ENCODE measurements at places on chromosomes 1 and 21. TPM values are rescaled to one million over a fixed set of nuclear protein-coding genes. Genes with fewer than 3 reads are reported as not detected.

DNA sequence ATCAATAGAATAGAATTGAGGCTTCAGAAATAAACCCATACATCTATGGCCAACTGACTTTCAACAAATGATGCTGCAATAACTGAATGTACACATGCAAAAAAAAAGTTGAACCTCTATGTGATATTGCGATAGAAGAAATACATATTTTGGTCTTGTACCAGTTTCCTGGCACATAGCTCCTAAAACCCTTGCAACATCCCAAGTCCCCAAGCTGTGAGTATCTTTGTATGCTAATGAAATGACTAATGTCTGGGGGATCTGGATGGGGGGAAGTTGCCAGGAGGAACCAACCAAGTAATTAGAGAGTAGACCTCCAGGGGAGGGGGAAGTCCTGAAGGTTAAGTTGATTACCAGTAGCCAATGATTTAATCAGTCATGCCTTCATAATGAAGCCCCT is 24.4 kb downstream of the BLZF1 start:
- no peak for DNase-seq

GRCh38 chr1:42264511-42265190 is 70.4 kb downstream of the FOXJ3 start:
- DNase-seq: no peak

TAF13 gene
- total RNA-seq: 17.5 TPM

PDC gene
- not detected for total RNA-seq

GRCh38 chr1:165369255-165369848 is 12.8 kb upstream of the LMX1A start:
- no peak for DNase-seq

DNA sequence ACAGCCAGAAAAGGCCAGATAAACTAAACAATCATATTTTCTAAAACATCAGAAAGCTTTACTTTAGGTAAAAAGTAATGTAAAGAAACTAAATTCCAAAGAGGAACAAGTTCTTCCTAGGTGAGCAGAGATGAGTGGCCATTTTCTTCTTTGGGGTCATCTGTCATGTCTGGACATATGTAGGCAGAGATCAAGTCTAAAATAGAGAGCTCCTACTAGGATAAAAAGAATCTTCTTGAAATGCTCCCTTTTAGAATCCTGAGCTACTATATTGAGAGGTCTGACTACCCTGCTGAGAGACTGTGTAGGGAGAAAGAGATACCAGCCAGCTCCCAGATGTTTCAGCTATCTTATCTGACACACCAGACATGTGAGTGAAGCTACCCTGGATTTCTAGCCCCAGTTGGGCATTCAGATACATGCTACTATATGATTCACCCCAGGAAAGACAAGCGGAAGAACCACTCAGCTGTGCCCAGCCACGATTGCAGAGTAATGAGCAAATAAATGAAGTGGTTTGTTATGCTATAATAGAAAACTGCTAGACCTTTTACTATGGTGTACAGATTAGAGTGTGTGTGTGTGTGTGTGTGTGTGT is 80.1 kb downstream of the TTLL7 start:
- no peak for DNase-seq

ADGRL4 gene
- not detected for total RNA-seq

CLCA4 gene
- total RNA-seq: 0.05 TPM

DNA sequence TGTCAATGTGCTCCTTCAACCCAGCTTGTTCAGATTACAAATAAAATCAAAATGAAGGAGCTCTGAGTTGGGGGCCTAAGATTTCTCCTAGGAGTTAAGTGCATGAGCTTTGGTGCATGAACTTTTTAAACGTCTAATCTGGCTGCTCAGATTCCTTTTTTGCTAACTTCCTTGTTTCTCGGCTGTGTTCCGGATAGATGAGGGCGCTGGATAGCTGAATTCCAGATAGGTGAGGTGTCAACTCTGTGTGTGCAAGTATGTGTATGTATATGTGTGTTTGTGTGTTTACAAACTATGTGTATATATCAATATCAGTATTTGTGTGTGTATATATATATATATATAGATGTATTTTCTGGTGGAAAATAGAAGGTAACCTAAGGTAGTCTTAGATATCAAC is 37.5 kb upstream of the RCAN3 start:
- DNase-seq: no peak

- DNase-seq: no peak
Observed at GRCh38 chr1:230713915-230714764, at the start of gene AGT. Gene AGT, minus strand, starts transcription at chr1:230714122. Its CDS starts 3,299 bp downstream, at chr1:230710823.

RBM11 gene
- not detected for total RNA-seq
